ENCODE measurements at places on chromosomes 16 and 17. TPM values are rescaled to one million over a fixed set of nuclear protein-coding genes. Genes with fewer than 3 reads are reported as not detected.

The GUCY2D gene
- polyA plus RNA-seq, result not detected

GRCh38 chr16:70391881-70392481, 45.3 kb downstream of the DDX19A start:
- H3K27ac ChIP-seq, result no peak overlapping the region
- no peak overlapping the region for H3K4me3 ChIP-seq
- no peak for DNase-seq
- no peaks in the 10 kb centered on the region for H3K36me3 ChIP-seq
- no peaks in the 10 kb centered on the region for H3K4me1 ChIP-seq

- H3K27ac ChIP-seq, result peak overlapping the region; percentile 42
- H3K27me3 ChIP-seq, result no peaks in the 10 kb centered on the region
- no peak for DNase-seq
- no peak overlapping the region for H3K4me3 ChIP-seq
- H3K4me1 ChIP-seq, result peaks cover 23% of the 10 kb centered on the region
These were observed 160.9 kb downstream of the MAP2K6 start for GRCh38 chr17:69575346-69575761.

DNA sequence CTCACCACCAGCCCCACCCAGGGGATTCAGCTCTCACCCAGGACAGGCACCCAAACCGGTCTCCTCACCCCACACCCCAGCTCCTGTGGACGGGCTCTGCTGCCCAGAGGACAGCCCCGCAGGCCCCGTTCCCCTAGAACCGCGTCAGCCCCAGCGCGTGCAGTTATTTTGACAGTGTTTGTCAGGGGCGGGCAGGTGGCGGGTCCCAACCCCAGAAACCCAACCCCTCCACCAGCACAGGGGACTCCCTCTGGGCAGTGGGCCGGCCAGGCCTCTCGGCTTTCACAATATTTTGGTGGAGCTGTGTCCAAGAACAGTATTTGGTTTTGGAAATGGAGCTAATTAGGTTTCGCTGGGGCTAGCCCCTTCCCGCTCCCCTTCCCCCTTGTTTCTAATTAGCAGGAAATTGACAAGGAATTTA, 44.8 kb downstream of the BAHCC1 start:
- no peak overlapping the region for H3K27ac ChIP-seq
- H3K4me3 ChIP-seq, result no peak overlapping the region
- H3K27me3 ChIP-seq, result no peaks in the 10 kb centered on the region
- H3K4me1 ChIP-seq, result peaks cover 5% of the 10 kb centered on the region
- peaks cover 17% of the 10 kb centered on the region for H3K36me3 ChIP-seq

All from heart left ventricle (tissue), 16 donors.